ENCODE measurements at places on chromosomes 2 and 18.

GRCh38 chr2:196249860-196250259, 78.5 kb upstream of the STK17B start:
- peak; percentile 29 for DNase-seq

DNA sequence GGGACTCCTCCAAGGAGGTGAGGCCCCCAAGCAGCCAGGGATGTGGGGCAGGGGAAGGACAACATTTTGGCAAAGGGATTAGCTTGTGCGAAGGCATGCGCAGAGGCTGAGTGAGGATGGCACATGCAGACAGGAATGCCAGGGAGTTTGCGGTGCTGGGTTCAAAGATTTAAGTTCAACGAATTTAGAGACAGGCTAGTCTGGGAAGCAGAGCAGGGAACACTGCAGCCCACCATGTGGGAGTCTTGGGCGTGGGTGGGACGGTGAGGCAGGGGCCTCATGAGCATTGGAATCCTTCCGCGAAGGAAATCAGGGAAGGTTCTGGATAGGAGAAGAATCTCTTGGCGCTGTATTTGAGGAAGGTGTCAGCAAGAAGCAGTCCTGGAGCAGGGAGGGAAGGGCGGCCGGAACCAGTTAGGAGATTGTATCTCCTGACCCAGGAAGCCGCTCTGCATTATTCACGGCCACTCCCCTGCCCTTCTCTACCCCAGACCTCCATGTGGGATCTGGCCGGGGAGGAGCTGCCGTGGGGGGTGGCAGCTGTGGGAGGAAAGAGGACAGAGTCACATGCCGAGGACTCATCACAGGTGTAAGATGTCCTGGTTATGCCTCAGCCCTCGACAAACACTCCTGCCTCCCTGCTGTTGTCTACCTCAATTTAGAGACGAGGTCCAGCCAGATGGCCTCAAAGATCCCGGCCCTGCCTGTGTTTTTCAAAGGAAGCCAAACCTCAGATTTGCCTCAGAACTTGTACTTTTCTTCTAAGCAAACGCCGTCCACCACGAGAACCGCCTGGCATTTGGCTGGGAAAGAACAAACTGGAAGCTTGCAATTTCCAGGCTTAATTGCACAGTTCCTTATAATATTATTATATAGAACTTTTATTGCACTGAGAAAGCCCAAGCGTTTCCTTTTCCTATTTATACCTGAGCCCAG, 123.7 kb upstream of the SMAD2 start:
- no peak for DNase-seq

- DNase-seq: peak; percentile 23
Measured at GRCh38 chr2:14944562-14945346, 312.2 kb downstream of the LRATD1 start.

DNA sequence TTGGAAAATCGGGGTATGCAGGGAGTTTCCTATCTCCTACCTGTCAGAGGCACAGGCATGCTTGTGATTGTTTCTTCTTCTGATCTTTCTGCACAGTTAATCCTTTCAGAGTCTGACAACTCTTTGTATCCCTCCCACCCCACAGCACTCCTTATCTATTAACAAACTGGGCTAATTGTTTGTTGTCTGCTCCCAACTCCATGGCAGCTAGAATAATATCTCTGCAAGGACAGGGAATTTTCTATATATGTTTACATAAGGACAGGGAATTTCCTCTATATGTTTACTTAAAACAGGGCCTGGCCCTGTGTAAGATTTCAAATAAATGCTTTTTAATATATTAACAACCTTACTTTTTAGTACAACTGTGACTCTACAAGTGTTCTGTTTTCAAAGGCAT, 36.0 kb upstream of the VRK2 start:
- DNase-seq: no peak

- DNase-seq: peak; percentile 81
Measured at GRCh38 chr2:161681046-161681445, 56.8 kb downstream of the SLC4A10 start.

- DNase-seq: no peak
Measured at GRCh38 chr2:234472155-234472554, 24.7 kb downstream of the ARL4C start.

GRCh38 chr2:15974565-15975260, 34.4 kb downstream of the MYCN start:
- DNase-seq: no peak

- DNase-seq: peak; percentile 94
Measured at GRCh38 chr2:235025800-235026536, 74.2 kb downstream of the SH3BP4 start.

- no peak for DNase-seq
Measured at GRCh38 chr2:36582951-36583350, 15.0 kb downstream of the FEZ2 start.

GRCh38 chr2:46067501-46068305, 229.5 kb upstream of the EPAS1 start:
- peak; percentile 99 for DNase-seq

DNA sequence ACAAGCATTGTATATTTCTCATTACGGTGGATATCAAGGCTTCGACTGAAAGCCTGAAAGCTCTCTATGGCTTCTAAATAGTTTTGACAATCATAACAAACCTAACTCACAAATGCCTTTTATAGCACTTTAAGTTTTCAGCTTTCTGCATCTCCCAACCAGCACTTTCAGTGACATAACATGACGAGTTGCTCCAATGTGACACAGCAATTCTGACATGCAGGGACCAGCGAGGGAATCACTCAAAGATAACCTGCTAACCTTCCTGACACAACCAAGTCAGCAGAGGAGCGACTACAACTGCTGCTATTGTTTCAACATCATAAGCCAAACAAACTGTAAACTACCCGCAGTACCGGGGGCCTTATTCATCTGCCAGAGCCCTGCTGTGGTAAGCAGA, 95.7 kb upstream of the CDH20 start:
- no peak for DNase-seq

DNA sequence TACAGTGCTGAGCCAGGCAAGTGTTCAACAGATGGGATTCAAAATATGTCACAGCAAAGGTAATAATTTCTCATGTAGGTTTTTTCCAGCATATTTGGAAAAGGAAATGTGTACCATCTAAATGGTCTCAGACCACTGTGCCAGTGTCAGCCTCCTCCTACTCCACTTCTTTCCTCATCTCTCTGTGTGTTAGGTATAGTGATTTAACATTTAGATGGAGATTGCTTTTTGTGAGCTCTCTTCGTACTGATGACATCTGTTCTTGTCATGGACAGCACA, 80.9 kb upstream of the TSPYL6 start:
- DNase-seq: no peak

DNA sequence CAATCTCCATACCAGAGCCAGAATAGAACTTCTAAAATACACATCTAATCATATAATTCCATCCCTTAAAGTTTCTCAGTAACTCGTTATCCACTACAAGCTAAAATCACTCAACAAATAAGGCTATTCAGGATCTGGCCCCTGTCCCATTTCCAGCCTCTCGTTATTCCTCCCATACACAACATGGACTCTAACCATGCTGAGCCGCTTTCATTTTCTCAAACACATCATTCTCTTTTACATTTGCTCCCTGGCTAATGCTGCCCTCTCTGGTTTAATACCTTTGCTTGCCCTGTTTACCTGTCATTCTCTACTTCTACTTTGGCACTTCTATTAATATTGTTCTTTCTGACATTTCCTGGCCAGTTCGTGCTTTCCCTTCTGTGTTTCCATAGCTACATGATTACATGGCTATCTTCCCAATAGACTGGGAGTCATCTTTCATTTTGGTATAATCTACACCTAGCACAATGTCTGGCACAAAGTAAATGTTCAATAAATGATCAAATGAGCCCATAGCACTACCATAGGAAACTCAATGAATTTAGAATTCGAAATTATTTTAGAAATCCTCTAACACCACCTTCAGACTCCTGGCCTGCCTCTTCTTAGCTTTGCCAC, 163.6 kb upstream of the VRK2 start:
- DNase-seq: peak; percentile 18

DNA sequence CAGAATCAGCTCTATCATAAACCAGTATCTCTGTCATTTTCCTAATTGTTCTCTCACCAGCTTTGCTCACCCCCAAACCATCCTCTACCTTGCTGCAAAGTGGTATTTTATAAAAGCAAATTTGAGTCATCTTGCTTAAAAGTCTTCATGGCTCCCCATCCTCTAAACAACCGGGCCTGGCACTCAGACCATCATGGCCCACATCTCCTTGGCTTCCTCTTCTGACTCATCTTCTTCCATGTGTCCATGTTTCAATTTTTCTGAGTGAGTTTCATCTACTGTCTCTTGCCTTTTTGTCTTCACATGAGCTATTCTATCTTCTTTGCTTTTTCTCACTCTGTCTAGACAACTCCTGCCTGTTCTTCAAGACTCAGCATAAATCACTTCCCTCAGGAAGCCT, 58.6 kb downstream of the LHCGR start:
- DNase-seq: no peak

GRCh38 chr18:73908323-73908722, 239.3 kb downstream of the FBXO15 start:
- DNase-seq: peak; percentile 20

GRCh38 chr18:3898861-3899613, 449.1 kb downstream of the TGIF1 start:
- no peak for DNase-seq

GRCh38 chr2:102662833-102663232, 43.5 kb downstream of the SLC9A2 start:
- DNase-seq: no peak

DNA sequence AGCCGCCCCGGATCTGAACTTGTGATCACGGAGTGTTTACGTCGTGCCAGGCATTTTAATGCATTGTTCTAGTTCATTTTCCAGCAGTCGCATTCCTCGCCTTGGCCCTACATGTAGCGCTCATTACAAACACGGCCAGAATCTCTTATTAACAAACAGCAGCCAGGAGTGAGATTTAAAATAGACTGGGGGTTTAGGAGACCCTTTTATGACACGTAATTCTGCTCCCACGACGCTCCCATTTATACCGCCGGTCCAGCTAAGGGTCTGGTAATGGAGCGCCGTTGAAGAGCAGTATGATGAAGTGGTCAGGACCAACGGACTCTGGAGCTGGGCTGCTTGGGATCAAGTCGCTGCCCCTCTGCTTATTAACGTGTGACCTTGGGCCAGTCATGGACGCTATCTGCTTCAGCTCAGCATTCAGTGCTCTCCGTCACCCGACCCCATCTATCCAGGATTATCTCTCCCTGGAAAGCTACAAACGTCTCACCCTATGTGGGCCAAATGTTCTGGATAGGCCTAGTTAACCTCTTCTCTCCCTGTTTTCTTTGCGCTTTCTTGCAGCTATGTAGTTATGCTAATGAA, 745 bp downstream of the MSH2 start:
- DNase-seq: peak; percentile 31

- peak; percentile 24 for DNase-seq
Measured at GRCh38 chr2:39881494-39881893, 102.4 kb upstream of the THUMPD2 start.

DNA sequence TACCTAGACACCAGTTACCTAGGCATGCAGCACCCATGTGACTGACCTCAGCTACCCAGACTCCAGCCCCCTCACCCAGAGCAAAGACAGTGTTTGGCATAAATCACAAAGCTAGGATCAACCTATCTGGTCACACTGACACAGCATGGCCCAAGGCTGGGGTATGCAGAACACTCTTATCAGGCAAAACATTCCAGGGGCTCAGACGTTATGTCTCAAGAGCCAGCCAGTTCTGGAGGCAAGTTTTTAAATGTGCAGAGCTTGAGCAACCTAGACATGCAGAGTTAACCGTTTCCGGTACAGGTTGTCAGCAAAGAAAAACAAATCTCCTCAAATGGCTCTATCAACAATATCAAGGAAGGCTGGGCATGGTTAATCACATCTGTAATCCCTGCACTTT, 92.8 kb downstream of the AP1S3 start:
- peak; percentile 83 for DNase-seq

DNA sequence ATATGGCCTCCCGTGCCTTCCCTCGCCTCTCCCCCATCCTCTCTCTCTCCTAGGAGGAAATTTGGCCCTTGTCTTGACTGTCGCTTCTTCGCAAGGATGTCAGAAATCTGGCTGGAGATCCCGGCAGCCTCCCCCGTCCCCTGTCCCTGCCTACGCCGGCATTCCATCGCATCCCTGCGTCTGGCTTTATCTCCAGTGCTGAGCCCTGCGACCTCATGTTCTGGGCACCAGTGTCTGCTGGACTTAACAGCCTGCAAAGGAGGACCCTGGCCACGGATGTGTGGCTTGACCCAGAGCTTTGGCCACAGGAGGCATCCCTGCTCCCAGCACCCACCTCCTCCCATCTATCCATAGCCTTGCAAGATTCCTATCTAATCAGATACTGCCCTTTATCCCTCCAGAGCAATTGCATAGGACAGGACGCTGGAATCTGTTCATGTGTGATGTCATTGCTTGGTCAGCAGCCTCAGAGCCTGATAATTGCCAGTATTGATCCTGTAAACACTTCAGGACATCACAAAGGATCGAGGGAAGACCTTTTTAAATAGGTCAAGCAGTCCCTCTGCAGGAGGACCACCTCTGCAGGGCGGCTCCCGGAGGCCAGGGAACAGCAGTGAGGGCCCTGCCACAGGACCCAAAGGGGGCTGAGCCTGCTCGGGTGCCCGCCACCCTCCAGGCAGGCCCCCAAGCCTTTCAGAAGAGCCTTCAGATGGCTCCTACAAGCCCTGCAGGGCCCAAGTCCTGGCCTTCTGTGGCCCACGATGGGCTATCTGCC, 168.2 kb downstream of the TWIST2 start:
- no peak for DNase-seq

GRCh38 chr2:214989187-214989586, 149.2 kb downstream of the ABCA12 start:
- DNase-seq: no peak

GRCh38 chr18:77433076-77433475, 183.4 kb downstream of the GALR1 start:
- DNase-seq: no peak

GRCh38 chr2:63894167-63894566, 52.5 kb downstream of the UGP2 start:
- no peak for DNase-seq

- DNase-seq: no peak
Measured at GRCh38 chr2:110871637-110872036, 139.3 kb downstream of the ACOXL start.

- DNase-seq: peak; percentile 49
Measured at GRCh38 chr2:127479219-127479825, 47.0 kb downstream of the IWS1 start.
